ENCODE measurements at places on chromosomes 6 and 20.

GRCh38 chr6:36848658-36849441, 9.6 kb upstream of the CPNE5 start:
- no peak for DNase-seq

DNA sequence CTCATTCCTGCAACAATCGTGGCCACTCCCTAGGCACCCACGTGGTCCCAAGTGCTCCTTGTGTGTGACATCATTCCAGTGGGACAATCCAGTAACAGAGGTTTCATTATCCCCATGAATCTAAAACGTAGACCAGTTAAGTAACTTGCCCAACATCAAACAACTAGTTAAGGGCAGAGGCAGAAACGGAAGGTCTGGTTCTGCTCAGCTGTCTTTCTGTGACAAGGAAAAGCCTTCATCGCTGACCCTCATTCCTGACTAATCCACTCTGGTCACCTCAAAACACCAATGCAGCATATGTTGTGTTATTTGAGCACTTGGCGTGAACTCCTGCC, 261.4 kb upstream of the JARID2 start:
- DNase-seq: no peak

DNA sequence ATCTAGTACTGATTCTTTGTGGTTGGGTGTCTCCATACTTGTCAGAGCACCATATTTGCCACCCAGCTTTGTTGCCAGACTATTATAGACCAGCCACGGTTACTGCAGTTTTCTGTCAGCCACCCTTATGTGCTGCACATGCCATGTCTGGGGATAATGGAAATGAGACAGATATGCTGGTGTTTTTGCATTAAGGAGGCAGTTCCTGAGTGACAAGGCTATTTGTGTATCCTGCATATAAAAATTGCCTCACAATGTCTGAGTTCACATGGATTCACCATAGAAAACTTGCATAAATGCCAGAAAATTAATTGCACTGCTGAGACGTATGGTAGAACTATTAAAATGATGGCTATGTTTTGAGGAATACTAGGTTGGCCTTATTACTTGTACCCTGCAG, 51.8 kb downstream of the NKAIN2 start:
- no peak for DNase-seq

GRCh38 chr6:156876302-156876701, 99.1 kb downstream of the ARID1B start:
- no peak for DNase-seq

DNA sequence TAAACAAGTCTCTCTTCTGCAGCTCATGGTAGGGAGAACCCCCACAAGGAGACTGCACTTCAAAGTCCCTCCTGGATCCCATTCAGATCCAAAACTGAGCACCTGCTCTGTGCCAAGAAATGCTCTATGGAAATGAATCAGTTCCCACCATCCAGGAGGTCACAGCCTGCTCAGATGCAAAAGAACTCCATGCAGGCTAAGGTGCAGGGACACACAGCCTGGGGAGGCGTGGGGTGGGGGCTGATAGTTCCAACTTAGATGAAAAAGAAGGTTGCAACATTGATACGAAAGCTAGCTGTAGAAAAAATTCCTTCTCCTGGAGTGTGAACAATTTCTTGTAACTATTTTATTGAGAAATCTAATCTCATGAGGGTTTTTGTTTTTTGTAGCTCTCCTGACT, 111.0 kb upstream of the TMEM170B start:
- DNase-seq: no peak

DNA sequence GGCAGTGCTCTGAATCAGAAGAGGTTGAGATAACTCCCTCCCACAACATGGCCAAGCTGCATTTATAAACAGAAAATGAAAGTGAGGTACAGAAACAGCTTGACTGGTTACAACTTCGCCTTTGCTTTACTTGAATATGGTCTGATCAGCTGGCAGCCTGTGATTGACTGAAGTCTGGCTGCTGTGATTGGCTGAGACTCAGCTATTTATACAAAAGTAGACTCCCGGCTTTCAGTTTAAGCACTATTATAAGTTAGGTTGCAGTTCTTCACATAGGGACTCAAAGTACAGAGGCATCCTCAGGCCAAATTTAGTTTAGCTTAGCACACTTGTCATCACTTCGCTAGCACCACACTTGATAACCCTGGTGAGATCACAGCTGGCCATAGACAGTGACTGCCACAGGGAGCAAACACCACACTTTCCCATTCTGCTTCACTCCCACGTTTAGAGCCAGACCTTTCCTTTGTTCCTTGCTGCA, 362.6 kb downstream of the EPM2A start:
- peak; percentile 3 for DNase-seq

DNA sequence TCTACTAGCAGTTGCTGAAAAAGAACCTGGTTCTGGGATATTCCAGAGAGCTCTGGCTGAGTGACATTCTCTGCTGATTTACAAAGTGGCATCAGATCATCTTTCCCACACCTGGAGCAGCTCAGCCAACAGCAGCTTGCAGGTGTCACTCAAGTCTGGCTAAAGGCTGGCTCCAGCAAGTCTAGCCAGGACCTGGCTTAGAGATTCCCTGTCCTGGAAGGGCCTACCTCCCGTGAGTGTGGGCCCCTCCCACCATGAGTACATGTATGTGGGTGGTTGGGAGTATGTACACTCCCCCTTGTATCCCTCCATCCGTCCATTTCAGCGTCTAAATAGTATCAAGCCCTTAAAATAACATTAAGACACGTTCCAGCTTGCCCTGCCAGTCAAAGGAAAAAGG, 539.3 kb upstream of the ID4 start:
- DNase-seq: no peak

DNA sequence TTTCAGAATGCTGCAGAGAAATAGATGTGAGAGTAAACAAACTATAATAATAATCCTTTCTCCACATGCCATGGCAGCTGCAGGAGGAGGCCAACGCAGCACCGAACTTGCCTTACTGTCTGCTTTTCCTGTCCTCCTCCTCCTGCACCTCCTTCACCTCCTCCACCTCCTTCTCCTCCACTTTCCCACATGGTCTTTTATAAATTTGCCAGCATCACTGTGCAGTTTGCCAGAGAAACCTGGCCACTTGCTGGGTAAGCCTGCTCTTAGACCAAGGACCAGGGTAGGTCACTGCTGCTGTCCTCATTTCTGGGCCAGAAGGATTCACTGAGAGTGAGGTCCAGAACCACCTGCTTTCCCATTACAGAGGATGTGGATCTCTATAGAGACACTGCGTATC, 8.7 kb downstream of the SGK1 start:
- DNase-seq: no peak

GRCh38 chr6:141464490-141464889, 668.2 kb upstream of the GJE1 start:
- DNase-seq: no peak

GRCh38 chr6:130218134-130218533, 4.6 kb downstream of the SAMD3 start:
- no peak for DNase-seq

All from activated CD4-positive, alpha-beta T cell treated with anti-CD3 and anti-CD28 coated beads for 4 hours (primary cell).